ENCODE measurements at places on chromosomes 5 and 9. TPM values are rescaled to one million over a fixed set of nuclear protein-coding genes. Genes with fewer than 3 reads are reported as not detected.

- DNase-seq, result peak; percentile 17
Observed at GRCh38 chr9:81058782-81059181, 630.6 kb downstream of the TLE1 start.

DNA sequence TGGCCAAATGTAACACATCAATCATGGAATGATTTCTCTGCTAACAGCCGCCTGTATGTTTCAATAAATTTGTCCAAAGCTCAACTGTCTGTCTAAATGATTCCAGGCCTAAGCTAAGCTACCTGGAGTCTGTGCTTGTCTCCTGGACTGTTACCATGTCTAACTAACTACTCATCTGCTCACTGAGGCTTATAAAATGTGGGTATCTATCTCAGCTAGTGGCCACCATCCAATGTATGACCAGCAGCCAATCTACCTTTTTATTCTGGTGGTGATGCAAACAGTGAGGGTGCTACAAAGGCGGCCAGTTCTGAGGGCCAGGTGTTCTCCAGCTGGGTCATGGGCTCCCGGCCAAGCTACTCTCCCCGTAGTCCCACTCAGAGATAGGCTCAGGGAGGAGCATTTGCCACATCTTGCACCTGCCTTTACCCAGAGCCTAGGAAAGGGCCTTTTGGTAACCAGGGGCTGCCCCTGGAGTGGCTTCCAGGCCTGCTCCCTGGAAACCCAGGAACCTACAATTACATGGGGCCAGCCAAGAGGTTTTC, 59.1 kb downstream of the PFDN1 start:
- peak; percentile 31 for DNase-seq

- DNase-seq, result no peak
Observed at GRCh38 chr5:159442206-159442850, 112.0 kb upstream of the IL12B start.

Gene IFNA13
- total RNA-seq, result not detected

Gene ITGA2
- 2.7 TPM for total RNA-seq

Data from osteoblast (primary cell).